ENCODE measurements at places on chromosomes 13 and 19. TPM values are rescaled to one million over a fixed set of nuclear protein-coding genes. Genes with fewer than 3 reads are reported as not detected.
A peak's percentile ranks its signal among the peaks of the same experiment; 100 is the strongest.

DNA sequence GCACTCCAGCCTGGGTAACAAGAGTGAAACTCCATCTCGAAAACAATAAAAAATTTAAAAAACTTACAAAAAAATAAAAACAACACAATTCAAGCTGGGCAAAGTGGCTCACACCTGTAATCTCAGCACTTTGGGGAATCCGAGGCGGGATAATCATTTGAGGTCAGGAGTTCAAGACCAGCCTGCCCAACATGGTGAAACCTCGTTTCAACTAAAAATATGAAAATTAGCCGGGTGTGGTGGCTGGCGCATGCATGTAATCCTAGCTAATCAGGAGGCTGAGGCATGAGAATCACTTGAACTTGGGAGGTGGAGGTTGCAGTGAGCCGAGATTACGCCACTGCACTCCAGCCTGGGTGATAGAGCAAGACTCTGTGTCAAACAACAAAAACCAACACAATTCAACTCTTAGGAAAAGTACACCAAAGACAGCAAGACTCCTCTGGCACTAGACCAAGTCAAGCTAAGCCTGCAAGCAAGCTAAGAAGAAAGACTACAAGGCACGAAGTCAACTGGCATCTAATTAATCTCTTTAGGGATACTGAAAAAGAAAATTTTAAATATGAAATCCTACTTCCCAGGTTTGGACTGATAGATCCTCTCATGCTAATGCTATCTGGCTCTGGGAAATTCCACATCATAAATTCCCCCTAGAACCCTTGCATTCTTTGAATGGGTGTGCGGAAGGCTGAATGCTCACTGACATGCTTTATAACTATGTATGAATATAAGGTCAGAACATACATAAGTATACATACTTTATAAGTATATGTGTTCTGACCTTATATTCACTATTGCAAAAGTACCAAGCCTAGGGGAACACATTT, 7.9 kb downstream of the PBX4 start:
- no peak for DNase-seq

DNA sequence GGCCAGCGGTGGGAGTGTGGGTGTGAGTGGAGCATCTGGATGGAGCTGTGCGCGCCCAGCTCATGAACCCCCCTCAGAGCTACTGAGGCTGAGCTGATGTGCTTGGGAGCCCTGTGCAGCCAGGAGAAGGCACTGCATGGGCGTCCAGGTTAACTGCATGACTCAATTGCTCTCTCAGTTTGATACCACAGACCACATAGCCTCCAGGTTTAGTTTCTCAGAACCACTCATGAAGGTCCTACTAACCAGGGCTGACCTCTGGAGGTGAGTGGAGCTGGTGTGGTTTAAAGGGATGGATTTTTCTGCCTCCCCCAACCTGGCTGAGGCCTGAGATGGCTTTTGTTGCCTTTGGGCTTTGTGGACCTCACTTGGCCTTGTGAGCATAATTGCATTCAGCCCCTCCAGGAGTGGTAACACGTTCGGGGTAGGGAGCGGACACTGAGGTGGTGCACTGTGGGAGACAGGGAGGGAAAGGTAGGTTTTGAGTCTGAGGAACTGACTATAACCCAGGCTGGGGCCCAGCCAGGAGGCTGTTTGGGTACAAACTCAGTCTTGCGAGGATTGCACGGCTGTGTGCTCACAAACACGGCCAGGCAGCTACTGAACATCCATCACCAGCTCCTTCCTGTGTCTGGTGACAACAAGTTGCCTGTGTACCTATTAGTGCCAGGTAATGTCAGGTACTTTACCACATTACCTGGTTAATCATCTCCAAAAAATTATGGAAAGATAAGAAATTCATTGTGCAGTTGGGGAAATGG, 97.5 kb downstream of the RGCC start:
- no peak for DNase-seq

- no peak for DNase-seq
These were observed 10.4 kb downstream of the MYO1F start for GRCh38 chr19:8566855-8567254.

GRCh38 chr19:33441277-33441699, 67.8 kb downstream of the CEBPG start:
- DNase-seq = no peak

GRCh38 chr13:20457670-20458069, 68.0 kb downstream of the CRYL1 start:
- DNase-seq = no peak

DNA sequence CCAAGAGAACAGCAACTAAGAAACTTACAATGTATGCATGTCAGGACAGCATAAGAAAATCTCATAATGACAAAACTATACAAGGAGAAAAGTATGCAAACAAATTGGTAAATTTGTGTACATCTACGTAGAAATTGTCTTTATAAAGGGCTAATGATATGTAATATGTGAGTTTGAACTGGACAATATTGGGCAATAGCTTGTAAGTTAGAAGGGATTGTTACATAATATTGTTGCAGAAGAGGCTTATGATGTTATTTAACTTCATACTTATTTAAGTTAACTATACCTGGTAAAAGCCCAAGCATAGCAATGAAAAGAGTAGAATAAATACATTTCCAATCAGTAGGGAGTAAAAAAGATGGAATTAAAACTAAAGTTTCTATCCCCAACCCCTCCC, 134.0 kb downstream of the MAB21L1 start:
- DNase-seq = no peak

DNA sequence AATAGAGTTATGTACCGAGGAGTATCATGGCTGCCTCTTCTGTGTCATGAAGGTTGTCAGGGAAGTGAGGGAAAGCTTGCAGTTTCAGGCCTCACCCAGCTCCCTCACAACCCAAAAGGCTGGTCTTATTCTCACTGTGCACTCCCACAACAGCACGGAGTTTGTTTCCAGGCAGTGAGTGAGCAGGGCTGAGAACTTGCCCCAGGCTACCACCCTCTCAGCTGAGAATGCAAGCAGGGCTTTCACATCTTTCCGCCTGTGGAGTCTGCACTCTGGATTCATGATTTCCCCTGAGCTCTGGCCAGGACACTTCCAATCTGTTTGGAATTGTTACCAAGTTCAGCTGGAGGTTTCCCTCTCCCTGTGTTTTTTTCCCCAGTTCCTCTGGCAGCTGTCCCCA, 2284.7 kb upstream of the PCDH20 start:
- no peak for DNase-seq

DNA sequence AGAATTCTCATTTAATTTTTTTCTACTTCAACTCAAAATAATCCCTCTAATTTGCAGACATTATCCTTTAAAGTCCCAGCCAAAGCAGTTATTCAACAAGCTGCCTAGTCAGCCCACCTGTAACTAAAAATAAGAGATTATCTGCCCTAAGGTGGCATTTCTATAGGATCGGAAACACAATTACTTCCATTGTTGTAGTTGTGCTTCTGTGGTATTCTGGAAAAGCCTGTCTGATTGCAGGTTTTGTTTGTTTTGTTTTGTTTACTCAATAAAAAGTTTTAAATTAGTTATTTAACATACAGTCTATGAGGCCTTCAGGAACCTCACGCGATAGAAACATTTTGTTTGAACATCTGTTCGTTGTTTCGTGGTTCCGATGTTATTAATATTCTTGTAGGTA, 101.0 kb downstream of the ZIC5 start:
- no peak for DNase-seq

DNA sequence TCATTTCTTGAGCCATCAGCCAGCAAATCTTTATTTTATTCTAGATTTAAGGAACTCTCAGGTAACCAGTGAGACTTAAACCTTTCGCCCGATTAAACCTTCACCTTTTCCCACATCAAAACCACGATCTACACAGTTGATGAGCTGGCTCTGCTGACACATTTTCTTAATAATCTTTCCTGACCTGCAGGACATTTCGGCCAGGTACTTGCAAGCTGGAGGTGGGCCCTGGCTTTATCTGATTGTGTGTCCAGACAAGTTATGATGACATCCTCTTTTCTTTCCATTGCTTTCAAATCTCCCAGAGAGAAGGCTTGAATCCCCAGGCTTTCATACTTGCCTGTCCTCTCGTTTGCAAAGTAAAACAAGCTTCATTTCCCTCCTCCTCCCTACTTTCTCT, 144.2 kb downstream of the EFNB2 start:
- DNase-seq = no peak

DNA sequence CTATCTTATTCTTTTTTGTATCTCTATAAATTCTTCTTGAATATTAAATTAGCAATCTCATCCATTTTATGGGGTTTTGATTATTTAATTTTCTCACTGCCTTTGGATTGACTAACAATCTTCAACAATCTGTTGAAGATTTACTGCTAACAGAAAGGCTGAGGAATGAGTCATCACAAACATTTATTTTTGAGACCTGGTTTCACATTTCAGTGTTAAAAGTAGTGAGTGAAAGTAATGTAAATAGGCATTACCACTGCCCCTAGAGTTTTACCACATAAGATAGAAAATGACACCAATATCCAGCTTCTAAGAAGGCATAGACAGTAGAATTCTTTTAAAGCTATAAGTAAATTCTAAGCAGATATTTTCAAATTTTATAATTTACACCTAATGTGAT, 472.8 kb downstream of the OLFM4 start:
- peak; percentile 1 for DNase-seq

DNA sequence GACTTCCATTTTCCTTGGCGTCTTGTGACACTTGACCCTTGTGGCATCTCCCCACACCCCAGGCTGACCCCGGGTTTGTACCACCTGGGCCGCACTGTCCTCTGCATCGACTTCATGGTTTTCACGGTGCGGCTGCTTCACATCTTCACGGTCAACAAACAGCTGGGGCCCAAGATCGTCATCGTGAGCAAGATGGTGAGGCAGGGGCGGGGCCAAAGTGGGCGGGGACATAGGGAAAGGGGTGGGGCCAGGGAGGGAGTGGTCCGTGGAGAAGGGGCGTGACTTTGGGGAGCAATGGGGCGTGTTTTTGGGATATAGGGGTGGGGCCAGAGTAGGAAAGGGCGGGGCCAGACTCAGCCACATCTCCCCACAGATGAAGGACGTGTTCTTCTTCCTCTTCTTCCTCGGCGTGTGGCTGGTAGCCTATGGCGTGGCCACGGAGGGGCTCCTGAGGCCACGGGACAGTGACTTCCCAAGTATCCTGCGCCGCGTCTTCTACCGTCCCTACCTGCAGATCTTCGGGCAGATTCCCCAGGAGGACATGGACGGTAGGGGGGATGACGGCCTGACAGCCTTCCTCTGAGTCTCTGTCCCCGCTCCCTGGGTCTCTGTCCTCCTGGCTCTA, 42.8 kb downstream of the TRPM4 start:
- no peak for DNase-seq

- no peak for DNase-seq
These were observed 356.6 kb downstream of the EFNB2 start for GRCh38 chr13:106178816-106179215.

GRCh38 chr19:48543121-48543710, 8.8 kb upstream of the SULT2B1 start:
- DNase-seq = peak; percentile 52

- DNase-seq = no peak
These were observed 519.3 kb downstream of the GPC6 start for GRCh38 chr13:93745884-93746283.

DNA sequence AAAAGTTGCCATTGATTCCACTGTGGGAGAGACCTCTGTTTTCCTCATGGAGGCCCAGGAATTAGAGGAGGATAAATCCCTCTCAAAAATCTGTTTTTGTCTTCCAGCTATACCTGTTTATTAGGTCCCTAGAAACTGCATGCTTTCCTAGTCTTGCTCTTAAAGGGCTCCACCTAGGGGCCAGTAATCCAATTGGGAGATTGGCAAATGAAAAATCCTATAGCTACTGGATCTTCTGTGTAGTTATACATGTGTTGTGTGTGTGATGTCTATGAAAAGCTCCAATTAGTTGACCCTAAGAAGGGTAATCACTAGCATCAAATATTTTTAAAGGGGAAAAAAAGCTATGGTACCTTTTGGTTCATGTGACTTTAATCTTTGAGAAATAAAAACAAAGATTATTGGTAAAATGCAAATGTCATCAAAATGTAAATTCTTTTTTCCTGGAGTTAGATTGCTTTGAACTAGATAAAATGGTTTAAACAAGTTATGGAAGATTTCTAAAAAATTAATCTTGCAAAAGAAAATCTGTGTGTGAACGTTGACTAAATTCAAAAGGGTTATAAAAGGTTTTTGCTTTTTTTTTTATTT, 63.4 kb upstream of the C1QTNF9B start:
- DNase-seq = no peak

- no peak for DNase-seq
These were observed 44.9 kb downstream of the ZNF611 start for GRCh38 chr19:52689843-52690368.

GRCh38 chr19:43479961-43480561, 14.7 kb upstream of the LYPD3 start:
- no peak for DNase-seq

DNA sequence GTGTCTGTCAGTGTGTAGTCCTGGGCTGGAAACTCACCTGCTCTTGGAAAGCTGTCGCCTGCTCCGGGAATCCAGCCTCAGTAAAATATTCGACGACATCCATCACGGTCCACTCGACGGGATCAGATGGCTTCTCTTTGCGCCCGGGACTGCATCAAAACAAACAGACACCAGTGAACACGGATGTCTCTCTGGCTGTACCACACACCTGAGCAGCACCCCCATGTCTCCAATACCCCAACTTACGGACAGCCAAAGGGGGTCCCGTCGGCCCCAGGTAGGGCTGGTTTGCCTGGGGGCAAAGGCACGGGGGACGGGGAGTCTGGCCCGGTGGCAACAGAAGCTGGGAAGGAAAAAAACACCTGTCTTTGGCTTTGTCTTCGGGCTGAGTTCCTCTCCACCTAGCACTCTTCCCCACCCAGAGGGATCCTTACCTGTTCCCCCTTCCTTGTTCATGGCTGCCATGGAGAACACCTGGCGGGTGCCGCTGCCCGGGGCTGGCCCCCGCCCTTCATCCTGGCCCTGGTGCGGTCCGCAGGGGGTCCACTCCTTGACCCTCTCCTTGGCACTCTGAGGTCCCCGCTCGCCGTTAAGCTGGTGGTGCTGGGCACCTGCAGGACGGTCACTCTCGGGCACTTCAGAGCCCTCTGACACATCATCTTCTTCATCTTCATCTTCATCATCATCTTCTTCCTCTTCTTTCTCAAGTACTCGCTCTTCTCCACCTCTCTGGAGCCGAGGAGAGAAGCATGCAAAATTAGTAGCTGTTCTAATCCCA, 1.7 kb downstream of the SAMD1 start:
- DNase-seq = no peak

GRCh38 chr13:112764864-112765561, 75.2 kb downstream of the ATP11A start:
- DNase-seq = no peak

GRCh38 chr13:103371271-103371670, 305.1 kb upstream of the SLC10A2 start:
- no peak for DNase-seq

- peak; percentile 56 for DNase-seq
These were observed 18.6 kb upstream of the LATS2 start for GRCh38 chr13:21079761-21080592.

- no peak for DNase-seq
These were observed 200.5 kb downstream of the POU4F1 start for GRCh38 chr13:78402708-78403400.

- peak; percentile 98 for DNase-seq
These were observed 226.7 kb downstream of the RFC3 start for GRCh38 chr13:34044660-34045080.

GRCh38 chr13:111317042-111317550, 3.3 kb upstream of the TEX29 start:
- DNase-seq = no peak

The CEACAM6 gene
- total RNA-seq = not detected

The CACNG6 gene
- 0.46 TPM for total RNA-seq

The FXYD1 gene
- total RNA-seq = not detected

The GARIN5A gene
- 8.6 TPM for total RNA-seq

The IFT88 gene
- total RNA-seq = 7.3 TPM

The TM9SF2 gene
- total RNA-seq = 112 TPM

The MEF2B gene
- total RNA-seq = not detected

Measured in H4 (cell line).